Glomerular endothelial cell (primary cell): ENCODE measurements at places on chromosomes 5 and 9.

DNA sequence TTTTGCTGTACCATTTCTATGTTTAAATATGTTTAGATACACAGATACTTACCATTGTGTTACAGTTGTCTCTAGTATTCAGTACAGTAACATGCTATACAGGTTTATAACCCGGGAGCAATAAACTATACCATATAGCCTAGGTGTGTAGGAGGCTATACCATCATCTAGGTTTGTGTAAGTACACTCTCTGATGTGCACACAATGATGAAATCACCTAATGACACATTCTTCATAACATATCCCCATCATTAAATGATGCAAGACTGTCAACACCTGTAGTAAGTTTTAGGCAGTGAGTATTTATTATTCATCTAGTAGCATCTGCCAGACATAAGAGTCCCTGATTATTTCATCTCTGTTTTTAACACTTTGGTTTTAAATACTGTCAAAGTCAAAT, 7.3 kb upstream of the DHFR start:
- no peak for DNase-seq

DNA sequence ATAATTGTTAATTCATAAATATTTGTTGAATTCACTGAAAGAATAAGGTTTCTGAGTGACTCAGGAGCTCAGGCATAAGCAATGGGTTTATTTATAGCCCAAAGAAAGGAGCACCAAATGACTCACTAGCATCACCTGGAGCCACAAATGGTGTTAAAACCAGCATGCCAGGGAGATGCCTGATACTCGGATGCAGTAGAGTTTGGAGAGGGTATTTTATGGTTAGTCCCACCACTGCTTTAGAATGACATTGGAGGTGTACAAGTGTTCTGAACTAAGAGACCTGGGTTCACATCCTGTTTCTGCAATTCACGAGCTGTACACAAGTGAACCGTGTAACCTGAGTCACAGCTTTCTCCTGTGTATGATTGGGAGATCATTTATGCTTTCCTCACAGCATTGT, 25.2 kb downstream of the CCL28 start:
- no peak for DNase-seq

DNA sequence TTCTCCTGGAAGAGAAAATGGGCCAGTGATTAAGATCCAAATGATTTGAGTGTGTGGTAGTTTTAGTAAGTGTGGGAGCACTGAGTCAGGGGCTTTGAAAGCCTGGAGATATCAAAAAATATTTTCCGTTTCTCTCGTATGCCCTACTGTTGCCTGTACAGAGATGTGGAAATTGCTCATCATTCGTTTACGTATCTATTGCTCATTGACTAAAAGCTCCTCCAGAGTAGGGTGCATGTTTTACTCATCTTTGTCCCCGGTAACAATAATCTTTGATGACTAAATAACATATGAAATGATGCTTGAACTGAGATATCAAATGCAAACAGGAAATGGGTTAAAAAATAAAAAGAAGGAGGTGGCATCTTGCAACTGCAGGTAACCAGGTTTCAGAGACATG, 114.2 kb upstream of the FST start:
- DNase-seq: no peak

DNA sequence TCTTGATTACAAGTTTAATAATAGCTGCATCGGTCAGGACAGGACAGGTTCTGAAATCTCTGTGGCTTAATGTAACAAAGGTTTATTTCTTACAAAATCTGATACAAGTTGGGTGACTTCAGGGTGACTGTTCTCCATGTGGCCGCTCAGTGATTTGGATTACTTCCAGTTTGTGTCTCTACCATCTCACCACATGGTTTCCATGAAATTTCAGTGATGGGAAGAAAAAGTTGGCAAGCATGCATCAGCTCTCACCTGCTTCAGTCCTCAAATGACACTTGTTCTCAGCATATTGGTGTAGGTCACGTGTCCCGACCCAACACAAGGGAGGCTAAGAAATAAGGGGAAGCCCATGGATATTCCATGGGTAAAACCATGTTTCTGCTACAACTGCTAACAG, 7.8 kb upstream of the TMEM268 start:
- no peak for DNase-seq

- DNase-seq: no peak
These were observed 264.8 kb downstream of the DOCK8 start for GRCh38 chr9:479304-479970.

- DNase-seq: no peak
These were observed 16.0 kb downstream of the TRAF2 start for GRCh38 chr9:136902259-136902821.

DNA sequence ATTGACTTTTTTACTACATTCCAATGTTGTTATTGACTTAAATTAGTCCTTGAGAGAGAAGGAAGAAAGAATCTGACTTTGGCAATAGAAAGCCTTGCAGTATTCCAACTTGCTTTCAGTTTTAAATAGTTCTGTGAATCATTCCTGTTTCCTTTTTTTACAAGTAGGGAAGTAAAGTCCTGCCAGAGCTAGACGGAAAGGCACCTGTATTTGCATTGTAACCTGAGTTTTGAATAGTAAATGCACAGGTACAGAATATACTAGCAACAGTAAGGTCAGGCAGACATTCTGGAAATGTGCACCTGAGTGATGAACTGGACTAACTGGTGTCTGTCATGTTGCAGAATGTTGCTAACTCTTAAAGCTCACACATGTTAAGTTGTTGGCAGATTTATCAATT, 100.9 kb downstream of the PRKACG start:
- no peak for DNase-seq

GRCh38 chr9:77017505-77017894, 2.0 kb upstream of the FOXB2 start:
- DNase-seq: no peak

GRCh38 chr5:106312360-106312759, 1358.4 kb downstream of the EFNA5 start:
- no peak for DNase-seq
